ENCODE measurements at places on chromosomes 1 and 21. TPM values are rescaled to one million over a fixed set of nuclear protein-coding genes. Genes with fewer than 3 reads are reported as not detected.

Gene NCAM2
- 62.0 TPM for total RNA-seq

Gene HOOK1
- 17.2 TPM for total RNA-seq

Gene ZNF672
- total RNA-seq = 16.1 TPM

Gene IFI44
- total RNA-seq = 19.4 TPM

Gene ADORA3
- total RNA-seq = 1.1 TPM

DNA sequence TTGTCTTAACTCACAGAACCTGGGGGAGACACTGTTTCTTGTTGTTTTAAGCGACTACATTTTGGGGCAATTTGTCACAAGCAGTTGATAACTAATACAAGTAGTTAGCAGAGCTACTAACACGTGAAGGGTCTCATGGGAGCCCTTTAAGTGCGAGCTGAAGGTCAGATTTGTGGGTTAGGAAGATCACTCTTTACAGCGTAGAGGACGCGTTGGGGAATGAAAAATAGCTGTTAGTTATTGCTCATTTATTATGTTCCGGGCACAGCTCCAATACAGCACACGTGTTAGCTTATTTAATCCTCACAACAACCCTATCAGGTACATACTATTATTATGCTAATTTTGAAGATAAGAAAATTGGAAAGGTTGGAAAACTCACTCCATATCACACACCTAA is 95.9 kb downstream of the ACTL8 start:
- no peak for DNase-seq

- no peak for DNase-seq
Observed at GRCh38 chr1:153985341-153985912, 712 bp downstream of the RAB13 start.

DNA sequence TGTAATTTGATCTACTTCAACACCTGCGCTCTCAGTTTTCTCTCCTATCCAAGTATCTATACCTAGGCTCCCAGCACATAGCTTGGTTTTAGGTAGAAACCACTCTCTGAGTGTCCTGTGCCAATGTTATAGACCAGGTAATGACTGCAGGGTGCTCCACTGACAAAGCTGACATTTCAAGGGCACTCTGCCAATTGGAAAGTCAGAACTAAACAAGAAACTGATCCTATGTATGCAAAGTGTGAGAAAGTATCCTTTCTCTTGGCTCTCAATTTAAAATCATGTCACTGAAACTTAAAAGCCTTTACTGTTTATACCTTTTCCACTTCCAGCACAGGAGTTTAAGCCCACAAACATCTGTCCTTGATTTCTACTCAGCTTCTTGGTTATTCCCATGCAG is 45.0 kb upstream of the AIM2 start:
- DNase-seq = no peak

DNA sequence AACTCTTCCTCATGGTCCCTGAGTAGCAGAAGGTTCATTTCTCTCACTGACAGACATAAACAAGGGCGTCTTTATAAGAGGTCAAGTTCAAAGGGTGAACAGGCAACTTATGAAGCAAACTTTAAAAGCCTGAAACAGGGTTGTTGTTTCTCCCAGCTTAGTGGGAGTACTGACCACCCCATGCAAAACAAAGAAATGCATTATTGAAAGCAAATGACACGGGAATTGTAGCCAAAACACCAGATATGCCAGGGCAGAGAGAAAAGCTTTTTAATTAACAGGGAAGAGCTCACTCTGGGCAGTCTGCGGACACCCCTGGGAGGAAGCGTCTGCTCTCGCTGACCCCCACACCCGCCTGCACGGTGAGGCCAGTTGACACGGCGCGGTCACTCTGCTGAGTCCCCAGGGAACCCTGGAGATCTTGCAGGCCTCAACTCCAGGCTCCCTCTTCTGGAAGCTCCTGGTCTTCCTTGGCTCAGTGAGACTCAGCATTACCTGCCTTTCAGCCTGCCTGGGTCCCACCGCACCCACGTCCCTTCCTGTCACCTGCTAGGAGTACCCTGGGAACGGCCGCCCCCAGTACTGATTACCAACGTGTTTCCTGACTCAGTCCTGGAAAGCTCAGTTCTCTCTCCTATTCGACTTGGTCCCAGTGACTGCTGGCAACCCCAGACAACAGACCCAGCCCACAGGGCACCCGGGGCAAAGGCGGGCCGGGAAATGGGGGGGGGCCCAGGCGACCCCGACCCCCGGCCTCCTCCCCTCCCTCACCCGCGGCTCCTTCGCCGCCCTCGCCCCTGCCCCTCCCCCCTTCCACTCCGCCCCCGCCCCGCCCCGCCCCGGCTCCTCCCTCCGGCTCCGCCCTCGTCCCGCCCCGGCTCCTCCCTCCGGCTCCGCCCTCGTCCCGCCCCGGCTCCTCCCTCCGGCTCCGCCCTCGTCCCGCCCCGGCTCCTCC is 972 bp downstream of the CFAP410 start:
- DNase-seq = peak; percentile 72

- no peak for DNase-seq
Observed at GRCh38 chr1:234821840-234822239, 211.9 kb upstream of the IRF2BP2 start.

DNA sequence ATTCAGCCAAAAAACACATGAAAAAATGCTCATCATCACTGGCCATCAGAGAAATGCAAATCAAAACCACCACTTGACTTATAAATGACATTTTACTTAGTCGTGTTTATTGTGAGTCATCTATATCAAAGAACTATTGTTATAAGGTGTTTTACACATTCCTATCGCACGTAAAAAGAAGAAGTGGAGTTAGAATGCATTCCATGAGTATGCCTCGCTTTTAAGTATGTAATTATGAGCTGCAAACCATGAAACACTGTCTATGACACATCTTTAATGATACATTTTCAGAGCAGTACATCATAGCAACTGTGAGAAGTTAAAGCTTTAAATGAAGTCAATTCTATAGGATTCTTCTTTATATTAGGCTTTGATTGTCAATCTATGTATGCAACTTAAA is 614.3 kb upstream of the ADAMTS5 start:
- DNase-seq = no peak

GRCh38 chr1:71030026-71030425 is 17.6 kb downstream of the PTGER3 start:
- DNase-seq = no peak

GRCh38 chr1:114341856-114342255 is 169.1 kb downstream of the TRIM33 start:
- no peak for DNase-seq

Data from cerebellum (tissue), 4 donors.